Fibroblast of the conjunctiva (primary cell): ENCODE measurements at places on chromosomes 4 and X.

DNA sequence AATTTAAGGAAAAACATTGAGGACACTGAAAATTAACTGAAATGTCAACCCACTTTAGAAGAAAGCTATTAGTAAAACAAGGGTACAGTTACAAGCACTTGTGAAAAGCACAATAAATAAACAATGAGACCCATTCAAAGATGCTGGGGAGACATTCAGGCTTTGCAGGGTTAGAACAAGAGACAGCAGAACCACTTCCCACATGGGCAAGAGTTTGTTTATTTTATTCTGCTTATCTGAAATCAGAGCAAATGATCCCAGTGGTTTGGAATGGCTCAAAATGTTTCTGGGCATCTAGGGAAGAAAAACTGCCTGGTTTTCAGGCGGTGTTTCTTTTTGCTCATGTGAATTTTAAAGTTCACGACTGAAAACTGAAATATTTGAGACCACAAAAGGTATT lies 42.4 kb downstream of the PPP3CA start:
- no peak for DNase-seq

DNA sequence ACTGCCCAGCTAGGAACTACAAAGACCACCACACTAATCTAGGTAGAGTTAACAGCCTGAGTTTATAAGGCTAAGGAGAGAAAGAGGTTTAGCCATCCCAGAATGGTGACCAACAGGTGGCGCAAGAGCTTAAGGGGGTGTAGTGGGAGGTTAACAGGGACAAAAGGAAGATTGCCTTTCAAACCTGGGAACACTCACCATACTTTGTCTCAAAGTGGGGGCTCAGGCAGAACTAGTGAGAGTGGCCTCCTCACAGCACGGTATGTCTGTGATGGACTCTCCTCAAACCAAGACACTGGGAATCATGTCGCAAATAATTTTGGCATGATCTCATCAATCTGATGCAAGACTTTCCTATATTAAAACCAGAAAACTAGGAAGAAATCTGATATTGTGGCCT lies 23.4 kb downstream of the CCNI start:
- no peak for DNase-seq

DNA sequence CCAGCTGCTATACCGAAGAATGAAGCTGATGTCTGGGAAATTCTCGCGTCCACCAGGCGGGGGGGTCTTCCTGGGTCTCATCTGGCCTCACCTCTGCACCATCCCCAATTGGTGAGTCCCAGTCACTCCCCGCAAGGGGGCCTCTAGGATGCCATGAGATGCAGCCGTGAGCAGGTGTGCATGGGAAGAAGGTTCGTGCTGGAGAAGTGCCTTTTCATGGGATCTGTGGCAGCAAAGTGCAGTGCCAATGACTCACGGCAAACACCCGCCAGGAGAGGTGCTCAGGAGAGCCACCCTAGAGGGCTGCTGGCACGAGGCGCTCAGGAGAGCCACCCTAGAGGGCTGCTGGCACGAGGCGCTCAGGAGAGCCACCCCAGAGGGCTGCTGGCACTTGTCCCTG lies 55.1 kb downstream of the CPZ start:
- DNase-seq, result no peak

- DNase-seq, result peak; percentile 49
Observed at GRCh38 chr4:53189011-53189410, 176.8 kb downstream of the SCFD2 start.

DNA sequence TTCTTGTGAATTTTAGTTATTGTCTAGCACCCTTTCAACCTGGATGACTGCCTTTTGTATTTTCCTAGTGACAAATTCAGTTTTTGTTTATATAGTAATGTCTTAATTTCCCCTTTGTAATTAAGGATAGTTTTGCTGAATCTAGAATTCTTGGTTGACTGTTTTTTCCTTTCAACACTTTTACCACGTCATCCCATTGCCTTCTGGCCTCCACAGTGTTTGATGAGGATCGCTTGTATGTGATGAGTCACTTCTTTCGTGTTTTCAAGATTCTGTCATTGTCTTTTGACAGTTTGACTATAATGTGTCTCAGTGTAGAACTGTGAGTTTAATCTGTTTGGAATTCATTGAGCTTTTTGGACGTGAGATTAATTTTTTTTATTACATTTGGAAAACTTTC lies 30.1 kb downstream of the KDM6A start:
- no peak for DNase-seq

DNA sequence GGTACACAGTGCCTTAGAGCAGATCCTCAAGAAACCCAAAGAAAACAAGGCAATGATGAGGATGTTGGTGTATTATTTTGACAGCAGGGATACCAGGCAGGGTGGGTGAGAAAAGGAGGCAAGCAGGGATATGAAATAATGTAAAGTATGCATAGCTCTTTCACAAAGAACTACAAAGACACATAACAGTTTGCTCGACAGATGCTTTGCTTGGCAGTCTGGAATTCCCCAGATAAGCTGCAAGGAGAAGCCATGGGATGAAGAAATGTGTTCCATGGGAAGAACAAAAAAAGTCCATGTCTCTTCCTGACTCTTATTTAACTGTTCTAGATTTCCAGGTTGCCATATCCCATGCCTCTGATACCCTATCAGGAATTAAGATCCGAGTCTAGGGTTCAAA lies 75.4 kb downstream of the FAM13A start:
- DNase-seq, result no peak

DNA sequence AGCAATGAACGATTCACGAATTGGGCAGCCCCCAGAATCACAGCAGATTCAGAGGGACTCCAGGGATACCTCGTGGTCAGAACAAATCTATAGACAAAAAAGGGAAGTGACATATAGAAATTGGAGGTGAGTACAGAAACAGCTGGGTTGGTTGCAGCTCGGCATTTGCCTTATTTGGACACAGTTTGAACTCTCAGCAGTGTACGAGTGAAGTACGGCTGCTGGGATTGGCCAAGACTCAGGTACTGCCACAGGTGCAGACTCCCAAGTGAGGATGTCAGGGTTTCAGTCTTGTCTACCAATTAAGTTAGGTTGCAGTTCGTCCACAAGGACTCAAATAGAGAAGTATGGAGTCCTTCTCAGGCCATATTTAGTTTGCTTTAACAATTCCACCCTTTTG lies 28.2 kb downstream of the HTT-AS start:
- no peak for DNase-seq

- DNase-seq, result no peak
Observed at GRCh38 chr4:78310740-78311115, 240.8 kb upstream of the ANXA3 start.

- DNase-seq, result peak; percentile 53
Observed at GRCh38 chr4:139603576-139604410, 47.8 kb upstream of the SETD7 start.

- DNase-seq, result no peak
Observed at GRCh38 chrX:150085881-150086280, 147.6 kb upstream of the EOLA2 start.

DNA sequence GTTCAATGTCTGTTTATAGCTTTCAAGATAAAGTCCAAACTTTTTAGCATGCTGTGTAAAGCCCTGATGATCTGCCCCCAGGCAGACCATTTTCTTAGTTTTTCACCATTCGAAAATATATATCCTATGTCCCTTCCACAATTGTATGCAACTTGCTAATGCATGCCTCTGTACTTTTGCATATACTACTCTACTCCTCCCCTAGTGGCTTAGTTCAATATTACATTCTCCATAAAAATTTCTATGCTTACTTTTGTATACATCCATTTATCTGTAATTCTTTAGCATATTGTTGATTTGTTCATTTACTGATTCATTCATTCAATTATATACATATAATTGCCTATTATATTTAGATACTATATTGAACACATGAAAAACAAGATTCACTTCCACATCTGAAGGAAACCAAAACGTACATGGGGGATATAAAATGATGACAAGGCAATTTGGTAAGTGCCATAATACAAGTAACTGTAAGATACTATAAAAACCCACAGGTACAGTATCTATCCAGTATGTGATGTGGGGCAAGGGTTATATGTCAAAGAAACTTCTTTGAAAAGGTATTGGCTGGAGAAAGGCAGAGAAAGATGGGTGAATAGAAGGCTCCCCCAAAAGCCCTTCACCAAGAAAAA lies 902.5 kb downstream of the FAM133A start:
- DNase-seq, result no peak

GRCh38 chr4:150462743-150463142 lies 119.2 kb upstream of the MAB21L2 start:
- no peak for DNase-seq

DNA sequence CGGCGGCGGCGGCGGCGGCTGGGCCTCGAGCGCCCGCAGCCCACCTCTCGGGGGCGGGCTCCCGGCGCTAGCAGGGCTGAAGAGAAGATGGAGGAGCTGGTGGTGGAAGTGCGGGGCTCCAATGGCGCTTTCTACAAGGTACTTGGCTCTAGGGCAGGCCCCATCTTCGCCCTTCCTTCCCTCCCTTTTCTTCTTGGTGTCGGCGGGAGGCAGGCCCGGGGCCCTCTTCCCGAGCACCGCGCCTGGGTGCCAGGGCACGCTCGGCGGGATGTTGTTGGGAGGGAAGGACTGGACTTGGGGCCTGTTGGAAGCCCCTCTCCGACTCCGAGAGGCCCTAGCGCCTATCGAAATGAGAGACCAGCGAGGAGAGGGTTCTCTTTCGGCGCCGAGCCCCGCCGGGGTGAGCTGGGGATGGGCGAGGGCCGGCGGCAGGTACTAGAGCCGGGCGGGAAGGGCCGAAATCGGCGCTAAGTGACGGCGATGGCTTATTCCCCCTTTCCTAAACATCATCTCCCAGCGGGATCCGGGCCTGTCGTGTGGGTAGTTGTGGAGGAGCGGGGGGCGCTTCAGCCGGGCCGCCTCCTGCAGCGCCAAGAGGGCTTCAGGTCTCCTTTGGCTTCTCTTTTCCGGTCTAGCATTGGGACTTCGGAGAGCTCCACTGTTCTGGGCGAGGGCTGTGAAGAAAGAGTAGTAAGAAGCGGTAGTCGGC lies 528 bp downstream of the FMR1 start:
- no peak for DNase-seq

GRCh38 chrX:10022580-10023245 lies 55.6 kb downstream of the CLDN34 start:
- no peak for DNase-seq

DNA sequence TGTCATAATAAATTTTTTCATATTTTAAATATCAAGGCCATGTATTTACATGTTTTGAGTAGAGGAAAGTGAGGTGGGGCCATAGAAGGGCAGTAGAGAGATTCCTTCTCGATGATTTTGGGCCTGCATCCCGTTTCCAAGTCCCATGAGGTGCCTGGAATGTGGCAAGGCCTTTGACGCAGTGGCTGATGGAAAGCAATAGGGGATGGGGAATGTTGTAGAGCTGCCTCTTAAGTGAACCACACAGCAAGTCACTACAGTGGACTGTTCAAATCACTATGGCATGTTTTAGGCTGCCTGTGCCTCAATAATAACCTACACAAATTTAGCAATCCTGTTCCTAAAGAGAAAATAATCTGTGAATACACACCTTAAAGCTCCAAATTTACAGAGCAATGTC lies 48.3 kb downstream of the ANXA5 start:
- peak; percentile 45 for DNase-seq

GRCh38 chrX:72028701-72029470 lies 102.8 kb downstream of the RTL5 start:
- DNase-seq, result no peak

DNA sequence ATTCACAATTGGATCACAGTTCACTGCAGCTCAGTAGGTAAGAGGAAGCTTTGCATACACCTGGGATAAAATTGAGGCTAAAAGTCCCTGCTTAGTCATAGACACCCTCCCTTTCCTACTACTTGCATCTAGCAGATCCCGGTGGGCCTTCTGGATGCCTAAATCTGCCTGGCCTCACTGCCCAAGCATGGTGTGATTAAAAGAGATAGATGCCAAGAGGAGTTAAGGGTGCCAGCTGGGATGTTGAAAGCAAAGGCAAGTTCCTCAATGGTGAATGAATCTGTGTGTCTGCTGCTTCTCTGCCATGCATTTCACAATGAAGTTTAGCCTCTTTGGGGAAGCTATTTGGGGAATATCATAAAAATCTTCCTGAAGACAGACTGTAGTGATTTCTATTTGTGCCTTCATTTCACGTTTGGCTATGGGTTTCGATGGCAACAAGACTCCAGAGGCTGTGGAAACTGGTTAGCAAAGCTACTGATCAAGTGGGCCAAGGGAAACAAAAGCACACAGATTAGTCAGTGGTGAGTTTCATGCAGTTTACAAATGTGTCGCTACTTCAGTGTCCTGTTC lies 534.0 kb downstream of the ANKRD50 start:
- DNase-seq, result peak; percentile 36
